GM23338 (cell line): ENCODE measurements at places on chromosomes 3 and 15.

- no peak overlapping the region for H3K27ac ChIP-seq
- H3K4me3 ChIP-seq, result no peak overlapping the region
- DNase-seq, result no peak
- H3K27me3 ChIP-seq, result no peaks in the 10 kb centered on the region
- peaks cover 25% of the 10 kb centered on the region for H3K36me3 ChIP-seq
Observed at GRCh38 chr15:65451989-65452388, 29.2 kb upstream of the IGDCC4 start.

GRCh38 chr3:172687501-172687900 is 23.4 kb downstream of the NCEH1 start:
- H3K4me1 ChIP-seq, result no peaks in the 10 kb centered on the region
- no peak overlapping the region for H3K4me3 ChIP-seq
- no peak for DNase-seq
- H3K36me3 ChIP-seq, result no peaks in the 10 kb centered on the region

- no peaks in the 10 kb centered on the region for H3K27me3 ChIP-seq
- H3K36me3 ChIP-seq, result no peaks in the 10 kb centered on the region
- no peak for DNase-seq
- peaks cover 3% of the 10 kb centered on the region; the same call in 1 of the 2 replicates for H3K4me1 ChIP-seq
- H3K4me3 ChIP-seq, result no peak overlapping the region
Observed at GRCh38 chr3:141421639-141422319, 53.5 kb downstream of the ZBTB38 start.

DNA sequence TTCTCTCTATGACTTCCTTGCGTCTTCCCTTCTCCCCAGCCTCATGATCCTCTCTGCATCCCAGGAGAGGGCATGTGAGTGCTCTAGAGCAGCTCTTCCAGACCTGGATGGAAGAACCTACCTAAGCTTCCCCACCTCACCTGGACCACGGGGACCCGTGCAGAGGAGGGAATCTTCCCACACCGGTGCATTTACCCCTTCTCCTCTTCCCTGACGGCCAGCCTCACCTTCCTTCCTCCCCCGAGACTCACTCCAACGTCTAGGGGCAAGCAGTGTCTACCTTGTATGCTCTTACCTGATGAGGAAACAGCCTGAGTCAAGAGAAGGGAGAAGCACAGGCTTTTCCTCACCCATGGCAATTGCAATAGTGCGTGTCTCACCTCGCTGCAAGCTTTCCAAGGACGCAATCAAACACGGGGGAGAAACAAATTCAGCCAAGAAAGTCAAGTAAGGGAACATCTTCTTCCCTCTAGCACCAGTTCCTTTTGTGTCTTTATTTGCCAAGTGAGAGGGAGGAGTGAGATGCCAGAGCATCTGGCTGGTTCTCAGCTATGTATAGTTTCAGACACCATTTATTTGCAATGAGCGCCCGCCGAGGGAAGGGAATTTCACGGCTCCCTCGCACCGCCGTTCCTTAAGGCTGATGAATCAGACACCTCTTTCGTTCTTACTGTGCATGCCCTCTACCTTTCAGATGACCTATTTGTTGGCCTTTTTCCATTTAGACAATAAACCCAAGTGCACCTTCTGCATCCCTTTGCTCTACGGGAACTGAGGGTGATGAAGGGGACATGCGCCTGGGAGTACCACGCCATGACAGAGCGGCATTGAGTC is 1.8 kb upstream of the CCR9 start:
- no peak overlapping the region for H3K4me3 ChIP-seq
- H3K36me3 ChIP-seq, result no peaks in the 10 kb centered on the region
- no peaks in the 10 kb centered on the region for H3K27me3 ChIP-seq

DNA sequence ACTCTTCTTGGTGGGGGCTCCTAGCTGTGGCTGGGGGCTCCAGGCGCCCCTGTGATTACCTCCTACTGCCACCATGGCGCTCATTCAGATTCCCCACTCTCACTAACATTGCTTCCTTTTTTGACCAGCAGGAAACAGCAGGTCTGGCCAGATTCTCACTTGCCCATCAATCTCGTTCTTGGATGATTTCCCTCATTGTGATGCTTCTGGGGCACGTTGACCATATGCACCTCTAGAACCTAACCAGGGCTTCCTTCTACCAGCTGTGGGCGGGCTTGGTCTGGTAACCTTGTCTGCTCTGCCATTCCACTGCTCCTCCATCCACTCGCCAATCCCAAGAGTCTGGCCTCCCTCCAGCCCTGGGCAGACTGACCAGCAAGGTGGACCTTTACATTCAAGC is 35.9 kb upstream of the PTPN23 start:
- H3K36me3 ChIP-seq, result no peaks in the 10 kb centered on the region
- no peak overlapping the region for H3K27ac ChIP-seq
- no peak for DNase-seq
- no peaks in the 10 kb centered on the region for H3K4me1 ChIP-seq

DNA sequence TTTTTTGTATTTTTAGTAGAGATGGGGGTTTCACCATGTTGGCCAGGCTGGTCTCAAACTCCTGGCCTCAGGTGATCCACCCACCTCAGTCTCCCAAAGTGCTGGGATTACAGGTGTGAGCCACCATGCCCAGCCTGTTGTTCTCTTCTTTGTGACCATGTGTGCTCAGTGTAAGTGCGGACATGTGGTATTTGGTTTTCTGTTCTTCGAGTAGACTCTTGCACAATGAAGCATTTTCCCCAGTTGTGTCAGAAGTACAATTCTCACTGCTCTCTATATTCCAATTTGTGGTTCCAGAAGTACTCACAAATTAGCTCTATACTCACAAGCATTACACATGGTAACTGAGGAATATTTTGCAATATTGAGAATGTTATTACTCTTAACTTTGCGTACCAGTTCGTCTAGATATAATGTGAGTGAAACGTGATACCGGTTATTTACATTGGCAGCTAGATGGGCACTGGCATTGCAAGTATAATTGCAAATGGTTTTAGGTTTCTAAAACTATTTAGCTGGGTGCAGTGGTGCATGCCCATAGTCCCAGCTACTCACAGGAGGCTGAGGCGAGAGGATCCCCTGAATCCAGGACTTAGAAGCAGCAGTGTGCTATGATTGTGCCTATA is 34.2 kb upstream of the MTMR14 start:
- H3K27ac ChIP-seq, result no peak overlapping the region
- no peaks in the 10 kb centered on the region for H3K4me1 ChIP-seq
- H3K4me3 ChIP-seq, result no peak overlapping the region

DNA sequence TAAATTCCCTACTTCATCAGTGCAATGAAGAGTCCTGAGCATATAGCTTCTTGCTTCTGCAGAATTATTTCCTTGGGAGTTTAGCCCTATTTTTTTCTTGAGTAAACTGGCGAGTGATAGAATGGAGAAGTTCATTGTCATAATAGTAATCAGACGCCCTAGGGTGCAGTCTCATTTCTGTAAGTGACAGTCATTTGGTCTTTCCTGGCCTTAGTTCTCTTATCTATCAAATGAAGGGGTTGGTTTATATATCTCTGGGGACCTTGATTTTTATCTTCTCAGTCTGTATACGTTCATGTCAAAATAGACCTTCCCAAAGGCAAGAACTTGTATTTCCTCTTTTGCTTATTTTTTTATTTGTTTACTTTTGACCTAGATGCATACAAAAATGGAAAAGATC is 9.9 kb upstream of the ALPK3 start:
- H3K36me3 ChIP-seq, result no peaks in the 10 kb centered on the region; the same call in 1 of the 2 replicates
- H3K27ac ChIP-seq, result no peak overlapping the region
- H3K4me3 ChIP-seq, result no peak overlapping the region
- H3K4me1 ChIP-seq, result no peaks in the 10 kb centered on the region

GRCh38 chr3:34881026-34881425 is 758.3 kb upstream of the ARPP21 start:
- peaks cover 12% of the 10 kb centered on the region for H3K4me1 ChIP-seq
- no peak for DNase-seq
- H3K27ac ChIP-seq, result no peak overlapping the region
- no peaks in the 10 kb centered on the region for H3K27me3 ChIP-seq

DNA sequence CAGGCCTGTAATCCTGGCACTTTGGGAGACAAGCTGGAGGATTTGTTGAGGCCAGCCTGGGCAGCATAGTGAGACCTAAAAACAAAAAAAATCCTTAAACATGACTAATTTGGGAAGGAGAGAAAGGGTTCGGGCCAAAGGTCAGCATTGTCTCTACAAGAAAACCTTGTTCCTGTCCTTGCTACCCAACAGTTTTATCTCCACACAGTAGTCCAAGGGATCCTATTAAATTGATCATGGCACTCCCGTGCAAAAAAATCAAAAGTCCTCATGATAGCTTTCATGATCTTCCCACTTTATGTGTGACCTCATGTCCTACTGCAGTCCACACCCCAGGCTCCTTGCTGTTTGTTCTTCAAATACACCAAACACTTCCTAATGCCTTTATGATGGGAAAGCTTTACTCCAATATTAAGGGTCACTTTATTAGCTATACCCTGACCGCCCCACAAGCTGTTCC is 4.2 kb downstream of the RPL15 start:
- H3K4me3 ChIP-seq, result no peak overlapping the region
- H3K36me3 ChIP-seq, result peaks cover 21% of the 10 kb centered on the region
- H3K4me1 ChIP-seq, result peaks cover 11% of the 10 kb centered on the region
- H3K27ac ChIP-seq, result peak overlapping the region; percentile 24; the same call in 1 of the 2 replicates

DNA sequence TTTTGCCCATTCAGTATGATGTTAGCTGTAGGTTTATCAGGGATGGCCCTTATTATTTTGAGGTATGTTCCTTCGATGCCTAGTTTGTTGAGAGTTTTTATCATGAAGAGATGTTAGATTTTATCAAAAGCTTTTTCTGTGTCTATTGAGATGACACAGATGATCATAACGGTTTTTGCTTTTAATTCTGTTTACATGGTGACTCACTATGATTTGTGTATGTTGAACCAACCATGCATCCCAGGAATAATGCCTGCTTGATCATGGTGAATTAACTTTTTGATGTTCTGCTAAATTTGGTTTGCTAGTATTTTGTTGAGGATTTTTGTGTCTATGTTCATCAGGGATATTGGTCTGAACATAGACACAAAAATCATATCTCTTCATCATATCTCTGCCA is 8.3 kb downstream of the GPR156 start:
- no peaks in the 10 kb centered on the region for H3K27me3 ChIP-seq
- DNase-seq, result no peak
- no peak overlapping the region for H3K4me3 ChIP-seq
- H3K36me3 ChIP-seq, result no peaks in the 10 kb centered on the region

DNA sequence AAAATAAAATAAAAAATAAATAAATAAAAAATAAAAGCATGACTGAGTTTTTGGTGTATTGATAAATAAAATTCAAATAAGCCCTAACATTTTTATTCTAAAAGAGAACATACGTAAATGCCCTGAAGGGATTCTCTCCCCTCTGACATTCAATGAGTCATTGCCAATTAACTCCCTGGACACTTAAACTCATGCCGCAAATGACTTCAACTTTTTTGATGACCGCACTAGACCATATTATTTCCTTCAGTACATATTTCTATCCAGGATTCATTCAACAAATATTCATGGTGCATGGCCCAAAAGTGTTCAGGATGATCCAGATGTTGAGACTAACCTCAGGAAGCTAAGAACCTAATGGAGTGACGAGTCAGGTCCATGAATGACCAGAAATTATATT is 195.9 kb upstream of the LRRN1 start:
- no peak overlapping the region for H3K27ac ChIP-seq
- H3K4me1 ChIP-seq, result no peaks in the 10 kb centered on the region
- no peak for DNase-seq

- no peak overlapping the region for H3K27ac ChIP-seq
- DNase-seq, result peak; percentile 76
- H3K36me3 ChIP-seq, result no peaks in the 10 kb centered on the region
- H3K4me1 ChIP-seq, result no peaks in the 10 kb centered on the region
Observed at GRCh38 chr3:161096771-161097367, 8.3 kb downstream of the B3GALNT1 start.

DNA sequence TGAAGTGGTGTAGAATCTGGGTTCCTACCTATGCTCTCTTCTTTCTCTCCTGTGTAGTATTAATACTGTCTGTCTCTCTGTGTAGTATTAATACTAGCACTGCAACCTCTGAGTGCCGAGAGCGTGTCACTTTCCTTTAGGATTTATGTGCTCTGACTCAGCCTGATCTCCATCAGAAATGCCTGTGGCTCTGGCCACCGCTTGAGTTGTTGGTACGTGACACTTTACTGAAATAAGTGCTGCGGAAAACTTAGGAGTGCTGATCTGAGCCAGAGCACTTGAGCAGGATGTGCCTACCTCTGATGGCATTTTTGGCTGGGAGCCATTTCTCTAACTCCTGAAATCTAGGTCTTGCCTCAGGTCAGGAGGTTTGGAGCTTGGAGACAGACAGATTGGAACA is 807.4 kb downstream of the SQOR start:
- no peaks in the 10 kb centered on the region for H3K36me3 ChIP-seq
- no peaks in the 10 kb centered on the region for H3K27me3 ChIP-seq
- DNase-seq, result no peak
- no peak overlapping the region for H3K27ac ChIP-seq

DNA sequence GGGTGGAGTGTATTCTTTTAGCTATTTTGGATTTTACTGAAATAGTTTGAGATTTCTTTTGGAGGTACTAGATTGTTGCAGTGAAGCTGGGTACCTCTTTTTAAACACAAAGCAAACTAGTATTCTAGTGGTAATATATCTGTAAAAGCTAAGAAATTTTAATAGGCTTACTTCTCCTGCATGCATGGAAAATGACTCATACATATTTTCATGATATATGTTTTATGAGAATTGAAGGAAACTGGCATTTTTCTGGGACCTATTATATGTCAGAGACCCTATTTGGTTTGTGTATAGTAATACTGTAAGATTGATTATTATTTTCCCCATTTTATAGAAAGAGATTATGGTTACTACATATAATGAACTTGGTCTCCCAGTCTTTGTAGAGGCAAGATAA is 851.0 kb downstream of the DIPK2A start:
- no peak for DNase-seq
- no peak overlapping the region for H3K27ac ChIP-seq
- H3K4me3 ChIP-seq, result no peak overlapping the region

GRCh38 chr3:175620532-175620931 is 761.4 kb downstream of the NAALADL2 start:
- H3K27ac ChIP-seq, result no peak overlapping the region
- H3K36me3 ChIP-seq, result no peaks in the 10 kb centered on the region
- H3K4me1 ChIP-seq, result no peaks in the 10 kb centered on the region
- H3K27me3 ChIP-seq, result no peaks in the 10 kb centered on the region

- no peak for DNase-seq
- H3K36me3 ChIP-seq, result peaks cover 20% of the 10 kb centered on the region
- no peak overlapping the region for H3K27ac ChIP-seq
- H3K27me3 ChIP-seq, result no peaks in the 10 kb centered on the region
- no peak overlapping the region for H3K4me3 ChIP-seq
Observed at GRCh38 chr3:52681596-52681995, 4.1 kb downstream of the PBRM1 start.

DNA sequence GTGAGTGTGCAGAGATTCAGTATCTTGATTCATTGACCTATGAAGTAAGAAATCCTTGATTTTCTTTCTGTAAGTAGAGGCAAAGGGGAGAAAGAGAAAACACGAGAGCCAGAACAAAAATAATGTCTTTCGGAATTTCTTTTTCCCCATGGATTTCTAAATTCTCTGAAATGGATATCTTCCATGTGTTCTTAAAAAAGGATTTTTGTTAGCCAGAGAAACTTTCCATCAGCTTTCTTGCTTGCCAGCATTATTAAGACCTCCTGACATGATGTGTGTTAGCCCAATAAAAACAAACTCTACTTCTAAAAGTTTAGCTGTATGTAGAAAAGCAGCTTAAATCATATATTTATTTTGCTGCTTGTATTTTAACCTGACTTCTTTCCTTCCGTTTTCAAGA is 122.3 kb upstream of the AADACL2 start:
- no peak overlapping the region for H3K4me3 ChIP-seq
- DNase-seq, result no peak
- no peaks in the 10 kb centered on the region for H3K27me3 ChIP-seq
- H3K36me3 ChIP-seq, result no peaks in the 10 kb centered on the region
- H3K27ac ChIP-seq, result no peak overlapping the region
